Calu3 (cell line): ENCODE measurements at places on chromosomes 6 and 20.

DNA sequence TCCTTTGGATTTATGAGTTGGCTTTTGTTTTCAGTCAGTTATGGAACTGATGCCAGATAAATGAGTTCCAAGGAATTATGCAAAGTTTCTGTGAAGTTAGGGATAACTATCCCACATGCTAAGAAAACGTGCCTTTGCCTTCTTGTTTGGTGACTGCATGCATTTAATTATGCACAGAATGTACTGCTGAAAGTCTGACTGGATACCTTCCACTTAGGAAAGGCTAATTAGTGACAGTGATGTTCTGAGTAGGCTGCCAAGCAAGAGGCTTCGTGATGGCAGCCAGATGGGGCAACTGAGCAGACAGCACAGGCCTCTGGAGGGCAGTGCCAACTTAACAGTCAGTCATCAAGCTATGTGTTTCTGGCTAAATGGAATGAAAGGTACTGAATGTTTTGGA, 289.9 kb downstream of the CD109 start:
- H3K36me3 ChIP-seq = no peaks in the 10 kb centered on the region
- H3K27ac ChIP-seq = no peak overlapping the region
- no peaks in the 10 kb centered on the region for H3K4me1 ChIP-seq

DNA sequence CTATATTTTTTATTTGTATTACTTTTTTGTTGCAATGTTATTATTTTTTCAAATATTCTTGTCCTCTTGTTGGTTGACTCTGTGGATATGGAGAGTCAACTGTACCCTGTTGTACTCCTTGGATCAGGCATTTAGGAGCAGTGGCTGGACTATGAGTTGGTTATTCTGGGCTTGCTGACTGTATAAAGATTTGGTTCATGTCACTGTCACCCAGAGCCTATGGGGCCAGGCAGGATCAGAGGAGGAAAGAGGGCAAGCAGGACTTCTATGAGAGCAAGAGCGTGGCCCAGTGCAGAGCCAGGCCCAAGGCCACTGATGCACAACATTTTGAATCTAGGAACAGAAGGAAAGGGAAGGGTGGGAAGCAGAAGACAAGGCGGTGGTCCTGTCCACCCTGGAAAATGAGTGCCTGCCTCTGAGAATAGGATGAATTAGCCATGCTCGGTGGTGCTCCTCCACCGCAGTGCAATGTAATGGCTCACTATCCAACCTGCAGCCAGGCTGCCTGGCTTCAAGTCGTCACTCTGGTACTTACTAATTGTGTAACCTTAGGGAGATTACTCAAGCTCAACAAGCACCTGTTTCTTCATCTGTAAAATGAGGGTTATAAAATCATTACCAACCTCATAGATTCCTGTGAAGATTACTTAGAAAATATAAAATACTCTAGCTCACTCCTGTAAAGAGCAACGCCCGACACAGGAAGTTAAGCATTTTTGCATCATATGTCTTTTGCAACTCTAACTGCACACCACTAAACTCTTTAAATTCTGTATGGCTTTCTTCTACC, 192.1 kb downstream of the KCNQ5 start:
- DNase-seq = no peak
- H3K36me3 ChIP-seq = no peaks in the 10 kb centered on the region
- H3K4me3 ChIP-seq = no peak overlapping the region

GRCh38 chr6:68544450-68544849, 90.6 kb upstream of the ADGRB3 start:
- H3K4me1 ChIP-seq = no peaks in the 10 kb centered on the region
- H3K27me3 ChIP-seq = no peaks in the 10 kb centered on the region

- no peaks in the 10 kb centered on the region for H3K27me3 ChIP-seq
- H3K4me3 ChIP-seq = peak overlapping the region; percentile 11
- H3K4me1 ChIP-seq = peaks cover 16% of the 10 kb centered on the region
- H3K27ac ChIP-seq = peak overlapping the region; percentile 94
- peak; percentile 35 for DNase-seq
- peaks cover 6% of the 10 kb centered on the region for H3K36me3 ChIP-seq
Measured at GRCh38 chr6:100633096-100633777, 168.5 kb upstream of the SIM1 start.

- H3K27me3 ChIP-seq = no peaks in the 10 kb centered on the region
- no peak for DNase-seq
Measured at GRCh38 chr20:22905658-22906057, 129.5 kb upstream of the SSTR4 start.

- H3K4me1 ChIP-seq = peaks cover 31% of the 10 kb centered on the region
- peak overlapping the region; percentile 84 for H3K27ac ChIP-seq
- peak; percentile 82 for DNase-seq
- peak overlapping the region; percentile 83 for H3K4me3 ChIP-seq
- no peaks in the 10 kb centered on the region for H3K27me3 ChIP-seq
Measured at GRCh38 chr6:158938811-158939254, 61.2 kb downstream of the RSPH3 start.

DNA sequence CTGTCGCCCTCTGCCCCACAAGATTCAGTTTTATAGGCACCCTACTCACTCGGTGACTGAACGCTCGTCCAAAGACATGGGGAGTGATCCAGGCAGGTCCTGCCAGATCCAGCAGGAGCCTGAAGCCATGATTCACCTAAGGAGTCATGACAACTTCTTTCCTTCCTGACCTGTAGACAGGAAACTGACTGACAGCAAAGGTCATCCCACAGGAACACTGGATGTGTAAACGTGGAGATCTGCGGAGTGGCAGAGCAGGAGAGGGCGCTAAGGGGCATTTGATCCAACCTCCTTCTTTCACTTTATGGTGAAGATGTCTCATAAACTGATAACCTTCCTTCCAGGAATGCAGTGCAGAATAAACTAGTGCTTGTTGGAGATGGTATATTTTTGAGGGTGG, 192.2 kb downstream of the GJA10 start:
- no peak overlapping the region for H3K4me3 ChIP-seq
- H3K27me3 ChIP-seq = no peaks in the 10 kb centered on the region
- no peaks in the 10 kb centered on the region for H3K36me3 ChIP-seq
- no peak overlapping the region for H3K27ac ChIP-seq
- H3K4me1 ChIP-seq = peaks cover 8% of the 10 kb centered on the region

DNA sequence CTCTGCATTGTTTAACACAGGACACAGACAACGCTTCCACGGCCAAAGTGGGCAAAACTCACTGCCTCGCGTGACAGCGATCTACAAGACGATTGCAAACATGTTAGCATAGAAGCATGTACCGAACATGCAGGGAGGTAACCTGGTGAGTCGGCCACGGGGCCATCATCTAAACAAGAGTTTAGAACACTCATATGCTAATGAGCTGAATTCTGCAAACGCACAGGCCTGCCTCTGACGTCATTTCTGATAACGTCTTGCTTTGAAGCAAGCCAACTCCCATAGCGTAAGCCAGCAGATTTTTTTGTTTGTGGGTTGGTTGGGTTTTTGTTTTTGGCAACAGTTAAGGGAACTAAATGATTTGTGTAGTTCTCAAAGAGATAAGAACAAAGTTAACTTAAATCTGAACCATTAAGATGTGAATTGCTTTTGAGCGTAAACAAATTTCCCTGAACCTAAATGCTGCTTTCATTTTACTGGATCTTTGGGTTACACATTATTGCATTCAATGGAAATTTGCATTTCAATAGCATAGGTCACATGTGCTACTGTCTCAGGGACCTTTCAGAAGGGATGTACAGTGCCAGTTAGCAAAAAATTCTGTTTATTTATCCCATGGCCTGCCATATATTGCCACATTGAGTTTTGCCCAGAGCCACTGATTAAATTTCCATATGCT, 184.5 kb upstream of the PDE10A start:
- DNase-seq = no peak
- peaks cover 6% of the 10 kb centered on the region for H3K36me3 ChIP-seq
- H3K27me3 ChIP-seq = peaks cover 7% of the 10 kb centered on the region
- H3K4me1 ChIP-seq = peaks cover 18% of the 10 kb centered on the region
- H3K4me3 ChIP-seq = peak overlapping the region; percentile 72
- no peak overlapping the region for H3K27ac ChIP-seq

GRCh38 chr6:54307439-54307910, 766 bp upstream of the TINAG start:
- H3K27me3 ChIP-seq = no peaks in the 10 kb centered on the region
- H3K4me1 ChIP-seq = peaks cover 17% of the 10 kb centered on the region
- H3K27ac ChIP-seq = no peak overlapping the region
- DNase-seq = peak; percentile 70
- peaks cover 39% of the 10 kb centered on the region for H3K36me3 ChIP-seq

GRCh38 chr6:113650610-113650979, 206.6 kb upstream of the MARCKS start:
- no peak for DNase-seq
- H3K4me1 ChIP-seq = peaks cover 36% of the 10 kb centered on the region
- H3K4me3 ChIP-seq = no peak overlapping the region
- no peaks in the 10 kb centered on the region for H3K27me3 ChIP-seq
- H3K27ac ChIP-seq = no peak overlapping the region

GRCh38 chr20:33296206-33296605, 13.2 kb downstream of the BPIFB1 start:
- H3K27me3 ChIP-seq = peaks cover 36% of the 10 kb centered on the region
- no peaks in the 10 kb centered on the region for H3K36me3 ChIP-seq
- DNase-seq = no peak
- no peak overlapping the region for H3K4me3 ChIP-seq
- H3K27ac ChIP-seq = no peak overlapping the region

DNA sequence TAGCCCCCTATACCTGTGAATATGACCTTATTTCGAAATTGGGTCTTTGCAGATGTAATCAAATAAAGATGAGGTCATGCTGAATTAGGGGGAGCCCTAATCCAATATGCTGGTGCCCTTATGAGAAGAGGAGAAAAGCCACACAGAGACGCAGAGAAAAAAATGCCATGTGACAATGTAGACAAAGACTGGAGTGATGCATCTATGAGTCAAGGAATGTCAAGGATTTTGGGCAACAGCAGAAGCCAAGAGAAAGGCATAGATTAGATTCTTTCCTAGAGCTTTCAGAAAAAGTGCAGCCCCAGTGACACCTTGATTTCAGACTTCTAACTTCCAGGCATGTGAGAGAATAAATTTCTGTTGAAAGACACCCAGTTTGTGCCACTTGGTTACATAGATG, 47.4 kb upstream of the HS3ST5 start:
- H3K27ac ChIP-seq = no peak overlapping the region
- H3K4me3 ChIP-seq = no peak overlapping the region
- no peak for DNase-seq
- no peaks in the 10 kb centered on the region for H3K27me3 ChIP-seq
- H3K4me1 ChIP-seq = no peaks in the 10 kb centered on the region

DNA sequence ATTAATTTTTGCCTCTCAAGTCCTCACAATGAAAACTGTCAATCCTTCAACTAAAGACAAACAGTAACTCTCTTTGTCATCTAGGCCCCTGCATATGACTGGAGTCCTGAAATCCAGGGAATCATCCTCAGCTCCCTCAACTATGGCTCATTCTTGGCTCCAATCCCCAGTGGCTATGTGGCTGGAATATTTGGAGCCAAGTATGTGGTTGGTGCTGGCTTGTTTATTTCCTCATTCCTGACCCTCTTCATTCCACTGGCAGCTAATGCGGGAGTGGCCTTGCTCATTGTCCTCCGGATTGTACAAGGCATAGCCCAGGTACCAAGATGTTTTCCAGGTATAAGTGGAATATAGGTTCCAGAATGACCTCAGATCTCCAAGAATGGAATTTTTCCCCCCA, 15.4 kb downstream of the SLC17A4 start:
- no peaks in the 10 kb centered on the region for H3K36me3 ChIP-seq
- H3K27ac ChIP-seq = no peak overlapping the region
- peaks cover 21% of the 10 kb centered on the region for H3K4me1 ChIP-seq
- H3K4me3 ChIP-seq = no peak overlapping the region

GRCh38 chr6:35522660-35523658, 10.3 kb upstream of the TULP1 start:
- DNase-seq = peak; percentile 81
- H3K36me3 ChIP-seq = no peaks in the 10 kb centered on the region

GRCh38 chr6:142045380-142046278, 87.1 kb upstream of the GJE1 start:
- no peaks in the 10 kb centered on the region for H3K36me3 ChIP-seq
- no peaks in the 10 kb centered on the region for H3K27me3 ChIP-seq
- H3K27ac ChIP-seq = no peak overlapping the region
- DNase-seq = no peak
- no peak overlapping the region for H3K4me3 ChIP-seq

- H3K27ac ChIP-seq = no peak overlapping the region
- no peaks in the 10 kb centered on the region for H3K4me1 ChIP-seq
- DNase-seq = no peak
- H3K36me3 ChIP-seq = no peaks in the 10 kb centered on the region
- no peaks in the 10 kb centered on the region for H3K27me3 ChIP-seq
Measured at GRCh38 chr6:346386-347030, 45.0 kb upstream of the IRF4 start.
